Fibroblast of pulmonary artery (primary cell): ENCODE measurements at places on chromosomes 4 and X.

DNA sequence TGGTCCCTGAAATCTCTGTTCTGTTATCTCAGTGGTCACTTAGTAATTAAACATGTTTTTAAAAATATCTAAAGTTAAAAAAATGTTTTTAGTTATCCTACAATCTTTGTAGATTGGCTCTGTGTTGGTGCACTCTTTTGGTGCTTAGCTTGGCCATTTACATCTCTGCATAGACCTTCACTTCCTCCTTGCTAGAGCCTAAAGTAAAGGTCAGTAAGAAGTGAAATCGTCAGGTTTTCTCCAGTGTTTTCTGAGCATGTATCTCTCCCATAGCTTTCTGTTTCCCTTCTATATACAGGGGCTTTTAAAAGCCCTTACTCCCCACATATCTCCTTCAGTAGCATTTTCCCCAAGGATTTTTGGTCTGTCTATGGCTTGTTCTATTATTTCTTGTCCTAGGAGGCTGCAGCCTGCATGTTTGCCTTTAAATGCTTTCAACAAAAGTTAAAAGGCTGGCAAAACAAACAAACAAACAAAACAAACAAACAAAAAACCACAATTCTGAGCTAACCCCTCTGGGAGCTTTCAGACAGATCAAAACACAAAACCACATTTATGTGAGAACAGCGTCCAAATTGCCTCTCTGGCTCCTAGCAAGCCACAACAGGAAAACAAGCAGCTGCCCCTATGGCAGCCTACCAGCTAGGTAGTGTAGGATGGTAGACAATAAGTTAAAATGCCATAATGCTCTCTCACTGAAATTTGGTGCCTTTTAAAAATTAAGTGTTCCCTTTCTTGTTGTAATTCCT lies 27.3 kb upstream of the GPRASP2 start:
- DNase-seq: no peak

- no peak for DNase-seq
Measured at GRCh38 chr4:81408341-81408740, 63.4 kb downstream of the RASGEF1B start.

- no peak for DNase-seq
Measured at GRCh38 chr4:184117662-184118199, 99.9 kb downstream of the ENPP6 start.

GRCh38 chr4:147994076-147994475 lies 262.2 kb downstream of the ARHGAP10 start:
- peak; percentile 86 for DNase-seq

- peak; percentile 28 for DNase-seq
Measured at GRCh38 chrX:106955004-106955772, 35.0 kb downstream of the CLDN2 start.

- peak; percentile 49 for DNase-seq
Measured at GRCh38 chr4:182885738-182886077, 31.5 kb downstream of the DCTD start.

GRCh38 chrX:44428989-44429627 lies 85.6 kb upstream of the EFHC2 start:
- DNase-seq: no peak

- no peak for DNase-seq
Measured at GRCh38 chr4:13130848-13131247, 353.3 kb downstream of the RAB28 start.

DNA sequence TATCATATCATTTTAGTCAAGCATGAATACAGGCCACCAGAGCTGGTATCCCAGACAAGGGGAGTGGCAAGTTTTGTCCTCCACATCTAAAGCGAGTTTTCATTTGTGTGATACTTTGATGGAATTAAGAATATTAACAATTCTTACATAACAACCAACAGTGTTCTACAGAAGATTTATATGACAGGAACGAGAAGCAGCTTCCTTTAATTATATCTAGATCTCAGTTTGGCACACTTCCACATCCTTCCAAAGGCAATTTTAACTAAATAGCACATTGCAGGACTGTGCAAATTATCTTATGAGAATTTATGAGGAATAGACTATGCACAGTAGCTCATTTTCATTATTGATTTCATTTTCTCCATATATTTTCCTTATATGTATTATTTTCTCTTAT lies 121.2 kb upstream of the GUCY1A1 start:
- DNase-seq: no peak

DNA sequence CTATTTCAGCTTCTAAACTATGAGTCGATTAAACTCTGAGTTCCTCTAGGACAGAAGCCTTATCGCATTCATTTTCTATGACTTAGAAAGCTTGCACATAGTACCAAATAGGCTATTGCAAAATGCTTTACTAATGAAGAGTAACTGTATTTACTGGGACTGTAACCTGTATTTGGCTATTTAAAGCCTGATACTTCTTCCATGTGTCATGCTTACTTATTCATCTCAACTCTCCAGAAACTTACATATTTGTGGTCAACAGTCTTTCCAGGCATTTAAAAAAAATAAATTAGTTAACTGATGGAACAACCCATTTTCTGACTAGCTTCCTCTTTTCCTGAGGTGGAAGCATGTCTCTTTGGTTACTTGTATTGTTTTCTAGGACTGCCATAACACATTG lies 467.9 kb downstream of the PCDH11X start:
- DNase-seq: peak; percentile 9

GRCh38 chr4:55439023-55439422 lies 43.3 kb downstream of the TMEM165 start:
- DNase-seq: no peak

GRCh38 chr4:165088366-165088765 lies 24.3 kb downstream of the TMEM192 start:
- DNase-seq: no peak

GRCh38 chr4:37481547-37482122 lies 204.5 kb downstream of the RELL1 start:
- DNase-seq: no peak

GRCh38 chrX:16828124-16828908 lies 41.8 kb downstream of the RBBP7 start:
- DNase-seq: peak; percentile 95

DNA sequence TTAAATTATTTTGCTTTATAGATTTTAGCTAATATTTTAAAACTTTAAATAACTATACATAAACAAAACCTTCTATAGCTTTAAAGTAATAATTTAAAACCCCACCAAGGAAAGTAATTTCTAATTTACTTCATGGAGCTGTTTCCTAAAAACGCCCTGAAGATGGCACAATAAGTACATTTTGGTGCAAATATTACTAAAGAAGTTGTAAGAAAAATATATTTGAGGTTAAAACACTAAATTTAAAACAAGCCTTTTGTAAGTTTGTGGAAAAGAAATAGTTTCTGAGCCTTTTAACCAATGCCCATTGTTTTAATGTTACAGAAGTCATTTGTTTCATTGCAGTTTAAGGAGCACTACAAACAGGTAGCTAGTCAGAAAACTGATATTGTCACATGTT lies 137.4 kb upstream of the AGA start:
- DNase-seq: no peak

DNA sequence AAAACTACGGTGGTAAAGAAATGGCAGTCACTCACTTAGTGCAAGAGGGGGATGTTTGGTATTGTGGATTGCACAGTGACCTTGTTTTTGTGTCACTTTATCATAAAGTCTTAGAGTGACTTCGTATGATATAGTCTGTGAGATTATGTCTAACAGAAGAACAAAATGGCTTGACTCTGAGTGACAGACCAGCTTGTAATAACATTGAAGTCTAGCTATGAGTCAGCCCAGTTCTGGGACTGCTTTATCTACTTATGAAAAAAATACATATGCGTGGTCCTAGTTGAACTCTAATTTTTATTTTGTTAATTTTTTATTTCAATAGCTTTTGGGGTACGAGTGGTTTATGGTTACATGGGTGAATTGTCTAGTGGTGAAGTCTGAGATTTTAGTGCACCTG lies 20.0 kb downstream of the DCLK2 start:
- DNase-seq: peak; percentile 36

DNA sequence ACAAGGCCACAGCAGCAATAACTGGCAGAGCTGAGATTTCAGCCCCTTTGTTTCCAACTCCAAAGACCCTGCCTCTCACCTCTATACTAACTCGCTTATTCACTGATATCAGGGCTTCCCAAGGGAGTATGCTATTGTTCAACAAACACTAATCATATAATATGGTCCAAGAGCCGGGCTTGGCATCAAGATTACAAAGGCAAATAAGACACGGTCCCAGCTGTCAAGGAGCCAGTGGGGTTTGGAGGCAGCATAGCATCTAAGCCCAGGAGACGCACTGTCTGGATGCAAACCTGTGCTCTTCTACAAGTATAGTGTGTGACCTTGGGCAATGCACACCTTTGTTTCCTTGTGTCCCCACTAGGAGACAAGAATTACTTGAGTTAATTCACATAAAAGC lies 28.7 kb downstream of the PAPSS1 start:
- DNase-seq: no peak

GRCh38 chrX:41923978-41924683 lies 777 bp upstream of the CASK start:
- DNase-seq: peak; percentile 53

DNA sequence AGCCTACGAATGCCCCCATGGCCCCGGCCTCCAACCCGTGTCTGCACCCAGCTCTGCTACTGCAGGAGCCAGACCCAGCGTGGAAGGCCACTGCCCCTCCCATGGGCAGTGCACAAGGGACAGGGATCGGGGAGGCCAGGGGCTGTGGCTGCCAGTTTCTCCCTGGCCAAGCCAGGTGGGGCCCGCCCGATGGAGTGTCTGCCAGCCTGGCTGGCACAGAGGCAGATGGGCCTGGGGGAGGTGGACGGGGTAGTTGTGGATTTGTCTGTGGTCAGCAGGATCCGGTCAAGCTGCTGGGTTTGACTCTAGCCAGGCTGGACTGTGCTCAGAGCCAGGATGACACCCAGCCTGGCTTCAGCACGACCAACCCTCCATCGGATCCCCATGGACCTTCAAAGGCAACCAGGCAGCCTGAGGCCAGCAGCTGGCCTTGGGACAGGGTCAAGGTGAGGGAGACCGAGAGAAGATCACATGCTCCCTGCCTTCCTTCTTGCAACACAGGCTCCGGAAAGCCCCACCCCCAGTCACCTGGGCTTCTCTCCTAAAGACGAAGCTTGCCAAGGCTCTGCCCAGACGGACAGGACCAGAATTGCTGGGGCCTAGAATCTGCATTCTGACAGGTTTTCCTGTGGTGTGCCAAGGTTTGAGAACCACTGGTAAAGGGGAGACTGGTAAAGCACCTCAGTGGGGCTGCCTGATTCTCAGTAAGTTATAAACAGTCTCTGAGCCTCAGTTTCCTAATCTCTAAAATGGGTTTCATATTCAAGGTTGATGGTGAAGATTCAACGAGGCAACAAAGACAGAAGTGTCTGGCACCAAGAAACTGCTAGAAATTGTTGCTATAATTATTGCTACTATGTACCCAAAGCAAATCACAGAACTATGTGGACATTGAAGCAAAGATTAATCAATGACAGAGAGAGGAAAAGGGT lies 78.6 kb downstream of the PPP2R2C start:
- DNase-seq: no peak

DNA sequence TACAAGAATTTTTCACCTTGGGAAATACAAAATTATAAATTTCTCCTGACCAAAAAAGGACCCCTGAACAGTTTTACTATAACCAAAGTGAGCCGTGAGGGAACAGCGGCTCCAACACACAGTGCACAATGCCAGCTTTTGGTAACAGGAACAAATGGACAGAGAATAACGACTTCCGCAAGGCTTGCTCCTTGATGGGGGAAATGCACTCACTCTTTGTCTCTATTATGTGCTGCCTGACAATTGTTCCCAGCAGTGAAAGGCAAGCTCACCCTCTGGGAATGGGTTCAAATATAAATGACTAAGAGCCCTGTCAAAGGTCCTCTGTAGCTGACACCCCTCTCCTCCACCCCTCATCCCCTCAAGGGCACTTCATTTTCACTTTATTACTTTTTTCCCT lies 325.8 kb upstream of the GALNT7 start:
- no peak for DNase-seq

DNA sequence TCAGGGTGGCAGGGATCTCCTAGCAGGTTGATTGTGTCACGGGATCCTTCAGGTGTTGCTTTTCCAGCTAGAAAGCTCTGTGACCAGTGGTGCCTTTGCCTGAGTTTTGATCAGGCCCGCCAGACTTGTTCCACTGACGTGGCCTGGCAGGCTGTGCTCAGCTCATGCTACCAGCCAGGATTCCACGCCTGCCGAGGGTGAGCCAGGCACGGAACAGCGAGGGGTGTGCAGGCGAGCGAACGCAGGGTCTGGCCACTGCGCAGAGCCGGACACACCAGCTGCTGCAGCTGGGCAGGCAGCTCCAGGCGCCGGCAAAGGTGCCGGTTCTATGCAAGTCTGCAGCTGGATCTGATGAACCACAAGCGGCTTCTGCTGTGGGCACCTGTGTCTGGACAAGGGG lies 17.1 kb upstream of the SAT1 start:
- DNase-seq: no peak

DNA sequence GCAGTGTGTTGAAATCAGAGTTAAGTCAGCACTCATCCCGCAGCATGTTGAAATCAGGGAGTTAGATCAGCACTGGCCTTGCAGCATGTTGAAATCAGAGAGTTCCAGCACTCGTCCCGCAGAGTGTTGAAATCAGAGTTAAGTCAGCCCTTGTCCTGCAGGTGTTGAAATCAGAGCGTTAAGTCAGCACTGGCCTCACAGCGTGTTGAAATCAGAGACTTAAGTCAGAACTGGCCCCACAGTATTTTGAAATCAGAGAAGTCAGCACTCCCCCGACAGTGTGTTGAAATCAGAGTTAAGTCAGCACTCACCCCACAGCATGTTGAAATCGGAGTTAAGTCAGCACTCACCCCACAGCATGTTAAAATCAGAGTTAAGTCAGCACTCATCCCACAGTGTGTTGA lies 10.9 kb upstream of the UVSSA start:
- DNase-seq: peak; percentile 63

- DNase-seq: no peak
Measured at GRCh38 chr4:144985531-144985930, 112.5 kb downstream of the ANAPC10 start.

DNA sequence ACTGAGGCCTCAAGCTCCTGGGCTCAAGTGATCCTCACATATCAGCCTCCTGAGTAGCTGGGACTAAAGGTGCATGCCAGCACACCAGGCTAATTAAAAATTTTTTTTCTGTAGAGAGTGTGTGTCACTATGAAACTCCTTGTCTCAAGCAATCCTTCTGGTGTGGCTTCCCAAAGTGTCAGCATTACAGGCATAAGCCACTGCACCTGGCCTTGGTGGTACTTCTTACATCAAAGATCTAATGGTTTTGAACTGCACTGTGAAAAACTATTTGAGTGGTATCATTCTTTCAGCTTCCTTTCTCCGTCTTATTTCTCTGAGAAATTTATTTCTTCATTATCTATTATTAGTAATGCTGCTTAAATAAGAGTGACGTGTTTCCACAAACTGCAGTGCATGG lies 98.5 kb downstream of the UNC5C start:
- DNase-seq: no peak

- no peak for DNase-seq
Measured at GRCh38 chr4:107950746-107951540, 19.6 kb downstream of the CYP2U1 start.

GRCh38 chr4:139470997-139471665 lies 17.2 kb downstream of the RAB33B start:
- DNase-seq: no peak

DNA sequence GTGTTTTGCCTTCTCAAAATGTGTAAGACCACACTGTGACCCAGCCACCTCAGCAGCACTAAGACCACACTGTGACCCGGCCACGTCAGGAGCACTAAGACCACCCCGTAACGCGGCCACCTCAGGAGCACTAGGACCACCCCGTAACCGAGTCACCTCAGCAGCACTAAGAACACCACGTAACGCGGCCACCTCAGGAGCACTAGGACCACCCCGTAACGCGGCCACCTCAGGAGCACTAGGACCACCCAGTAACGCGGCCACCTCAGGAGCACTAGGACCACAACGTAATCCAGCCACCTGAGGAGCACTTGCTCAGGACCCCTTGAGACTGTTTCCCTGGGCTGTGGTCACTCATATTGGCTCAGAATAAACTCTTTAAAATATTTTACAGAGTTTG lies 71.7 kb downstream of the MTNR1A start:
- no peak for DNase-seq
